ENCODE measurements at places on chromosomes 1 and 21. TPM values are rescaled to one million over a fixed set of nuclear protein-coding genes. Genes with fewer than 3 reads are reported as not detected.

The INKA2 gene
- 1.2 TPM for polyA plus RNA-seq

The KCNJ10 gene
- not detected for polyA plus RNA-seq

The CELA2A gene
- not detected for polyA plus RNA-seq

The SELP gene
- polyA plus RNA-seq = not detected

The FGR gene
- not detected for polyA plus RNA-seq

The BCL10 gene
- 74.2 TPM for polyA plus RNA-seq

The RNU1-3 gene
- polyA plus RNA-seq = not detected

The TLCD4 gene
- polyA plus RNA-seq = 0.08 TPM

The SPRR2G gene
- not detected for polyA plus RNA-seq

The CHODL gene
- not detected for polyA plus RNA-seq

The WDR47 gene
- polyA plus RNA-seq = 15.5 TPM

The TNFRSF4 gene
- polyA plus RNA-seq = not detected

The TMEM53 gene
- 10.1 TPM for polyA plus RNA-seq

The SLAMF1 gene
- not detected for polyA plus RNA-seq

The CD1C gene
- not detected for polyA plus RNA-seq

The HAO2 gene
- not detected for polyA plus RNA-seq

The FMN2 gene
- 72.8 TPM for polyA plus RNA-seq

The HSD3B1 gene
- polyA plus RNA-seq = not detected

The FNBP1L gene
- 19.1 TPM for polyA plus RNA-seq

The EDEM3 gene
- polyA plus RNA-seq = 19.8 TPM

The TFAP2E gene
- polyA plus RNA-seq = not detected

The GBP6 gene
- not detected for polyA plus RNA-seq

The IL20 gene
- not detected for polyA plus RNA-seq

The NBPF10 gene
- 1.1 TPM for polyA plus RNA-seq

The FNDC5 gene
- 0.33 TPM for polyA plus RNA-seq

The B3GALT6 gene
- 6.5 TPM for polyA plus RNA-seq

The TPTE gene
- not detected for polyA plus RNA-seq

The PPIAL4G gene
- polyA plus RNA-seq = not detected

The SIK1 gene
- polyA plus RNA-seq = 0.29 TPM

The TRIM33 gene
- 7.9 TPM for polyA plus RNA-seq

The C1QC gene
- polyA plus RNA-seq = not detected

The ACTA1 gene
- not detected for polyA plus RNA-seq

The ATF6 gene
- 14.8 TPM for polyA plus RNA-seq

The NTMT2 gene
- polyA plus RNA-seq = not detected

The SCYL3 gene
- 5.8 TPM for polyA plus RNA-seq

The PLEKHG5 gene
- polyA plus RNA-seq = 2.0 TPM

The RHOU gene
- 1.9 TPM for polyA plus RNA-seq

The SPATA45 gene
- polyA plus RNA-seq = not detected

The OR13G1 gene
- not detected for polyA plus RNA-seq

The CHRM3 gene
- not detected for polyA plus RNA-seq

The SLC9C2 gene
- polyA plus RNA-seq = not detected

The SAMSN1 gene
- polyA plus RNA-seq = not detected

The GJA9 gene
- polyA plus RNA-seq = not detected

The CSDE1 gene
- 297 TPM for polyA plus RNA-seq

The LCE3E gene
- polyA plus RNA-seq = not detected

The OR2T33 gene
- not detected for polyA plus RNA-seq

The KIF26B gene
- polyA plus RNA-seq = 2.4 TPM
